Activated CD8-positive, alpha-beta memory T cell treated with anti-CD3 and anti-CD28 coated beads, Interleukin-2, amount 50 U/mL, for 4 hours (primary cell): ENCODE measurements at places on chromosomes 12 and 14.

GRCh38 chr14:39033371-39033770 lies 69.7 kb downstream of the SEC23A start:
- no peak for DNase-seq

GRCh38 chr12:87142342-87142741 lies 886.2 kb upstream of the MGAT4C start:
- no peak for DNase-seq

DNA sequence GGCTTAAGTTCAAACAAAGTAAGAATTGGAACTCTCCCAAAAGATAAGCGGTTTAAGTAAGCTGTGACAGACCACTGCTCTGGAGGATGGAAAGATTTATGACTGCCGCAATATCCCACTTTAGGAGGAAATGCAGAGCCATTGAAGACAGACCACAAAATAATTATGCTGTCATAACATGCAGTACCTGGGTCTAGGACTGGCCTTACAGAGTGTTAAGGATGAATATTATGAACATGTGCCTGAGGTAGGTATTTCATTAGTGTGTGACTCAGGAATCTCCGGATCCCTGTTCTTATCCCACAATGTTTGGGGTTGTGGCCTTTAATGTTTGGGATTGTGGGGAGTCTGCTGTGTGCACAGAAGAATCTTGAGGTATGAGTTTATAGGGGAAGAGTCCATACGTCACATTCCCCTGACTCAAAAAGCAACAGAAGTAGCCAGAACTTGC lies 114.9 kb downstream of the SAMD4A start:
- no peak for DNase-seq

GRCh38 chr12:7113389-7113871 lies 4.4 kb upstream of the C1RL start:
- no peak for DNase-seq

- no peak for DNase-seq
These were observed at the start of gene SLCO1C1 for GRCh38 chr12:20695232-20695631. TSS of gene SLCO1C1 (plus strand) at chr12:20695332. CDS start at chr12:20699577, 4,245 bp downstream.

DNA sequence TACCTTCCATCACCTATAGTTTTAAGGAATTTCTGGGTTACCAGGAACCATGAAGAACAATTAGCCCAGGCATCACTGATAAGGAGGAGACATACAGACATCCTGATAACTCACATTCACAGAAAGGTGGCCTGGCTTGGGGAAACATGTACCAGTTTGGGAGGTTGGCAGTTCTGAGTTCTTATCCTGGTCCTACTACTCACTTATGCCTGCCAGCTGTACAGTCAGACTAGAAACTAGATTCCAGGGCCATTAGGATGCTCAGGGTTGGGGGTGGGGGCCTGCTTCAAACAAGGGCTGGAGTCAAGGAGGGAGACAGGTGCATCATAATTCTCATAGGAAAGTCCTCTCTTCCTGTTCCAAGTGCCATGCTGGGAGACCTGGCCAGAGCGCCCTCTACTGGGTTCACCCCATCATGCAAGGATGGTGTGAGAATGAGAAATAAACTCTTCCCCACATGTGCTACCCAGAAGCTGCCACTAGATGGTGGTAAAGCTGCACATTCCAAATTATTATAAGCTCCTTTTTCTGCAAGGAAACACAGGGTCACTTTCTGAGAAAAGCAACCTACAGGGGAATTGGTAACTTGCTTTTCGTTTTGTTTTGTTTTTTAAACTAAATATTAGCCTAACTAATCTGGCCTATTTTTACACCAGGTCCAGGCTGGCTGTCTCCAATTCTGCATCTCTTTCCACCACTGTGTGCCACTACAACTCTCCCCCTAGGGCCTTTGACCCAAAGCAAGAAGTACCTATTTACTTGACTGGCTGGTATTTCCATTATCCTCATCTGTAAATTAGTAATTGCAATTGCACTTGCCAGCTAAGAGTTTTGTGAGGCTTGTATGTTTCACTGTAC lies 14.5 kb downstream of the OAS2 start:
- peak; percentile 19 for DNase-seq

DNA sequence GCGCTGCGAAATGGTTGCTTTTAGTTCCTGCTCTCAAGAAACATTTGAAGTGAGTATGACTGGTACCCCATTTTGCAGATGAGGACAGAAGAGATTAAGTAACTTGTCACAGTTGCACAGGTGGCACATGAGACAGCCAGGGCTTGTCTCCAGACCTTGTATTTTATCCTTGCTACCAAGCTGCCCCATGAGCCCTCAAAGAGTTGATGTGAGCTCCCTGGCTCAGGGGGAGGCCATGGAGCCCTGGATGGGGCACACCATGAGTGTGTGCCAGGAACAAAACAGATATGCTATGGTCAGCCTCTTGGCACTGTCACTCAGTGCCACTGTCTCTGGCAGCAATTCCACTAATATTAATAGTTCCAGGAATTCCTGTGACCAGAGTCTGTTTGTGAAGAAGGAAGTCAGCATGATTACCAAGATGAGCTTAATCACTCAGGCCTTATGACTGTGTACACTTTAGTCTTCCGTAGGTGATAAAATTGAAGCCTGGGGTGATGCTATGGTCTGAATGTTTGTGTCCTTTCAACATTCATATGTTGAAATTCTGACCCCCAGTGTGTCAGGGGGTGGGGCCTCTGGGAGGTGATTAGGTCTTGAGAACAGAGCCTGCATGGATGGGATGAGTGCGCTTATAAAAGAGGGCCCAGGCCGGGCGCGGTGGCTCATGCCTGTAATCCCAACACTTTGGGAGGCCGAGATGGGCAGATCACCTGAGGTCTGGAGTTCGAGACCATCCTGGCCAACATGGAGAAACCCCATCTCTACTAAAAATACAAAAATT lies 806.8 kb downstream of the AACS start:
- no peak for DNase-seq

GRCh38 chr12:111445726-111446581 lies 40.2 kb downstream of the SH2B3 start:
- no peak for DNase-seq

DNA sequence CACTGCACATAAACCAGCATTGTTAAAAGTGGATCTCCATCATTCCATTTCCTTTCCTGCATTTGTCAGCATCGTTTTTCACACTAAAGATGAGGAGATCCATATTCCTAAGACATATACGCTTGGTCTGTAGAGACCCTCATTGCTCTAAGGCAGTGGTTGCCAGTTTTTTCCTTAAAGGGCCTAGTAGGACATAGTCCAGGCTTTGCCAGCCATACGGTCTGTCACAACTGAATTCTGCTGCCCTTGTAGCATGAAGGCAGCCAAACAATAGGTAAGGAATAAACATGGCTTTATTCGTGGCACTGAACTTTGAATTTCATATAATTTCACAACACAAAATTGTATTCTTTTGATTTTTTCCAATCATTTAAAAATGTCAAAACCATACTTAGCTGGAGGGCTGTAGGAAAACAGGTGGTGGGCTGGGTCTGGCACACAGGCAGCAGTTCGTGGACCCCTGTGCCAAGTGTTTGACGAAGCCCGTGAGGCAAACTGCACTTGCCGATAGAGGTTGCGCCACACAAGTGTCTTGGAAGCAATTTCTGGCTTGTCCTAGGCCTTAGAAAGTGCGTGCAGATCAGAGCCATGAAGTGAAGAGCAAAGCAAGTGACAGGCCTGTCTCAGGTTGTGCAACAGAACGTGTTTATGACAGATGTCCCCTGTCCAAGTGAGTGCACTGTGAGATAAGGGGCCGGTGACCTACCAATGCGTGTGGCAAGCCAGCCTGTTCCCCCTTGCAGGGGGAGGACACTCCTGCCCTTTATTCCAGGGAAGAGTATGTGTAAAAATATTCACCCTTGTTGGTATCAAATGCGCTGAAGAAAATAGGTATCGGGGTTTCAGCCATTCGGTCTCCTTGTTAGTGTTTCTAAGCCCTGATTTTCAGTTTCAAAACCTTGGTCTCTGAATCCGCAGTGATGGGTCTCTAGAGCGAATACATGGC lies 916 bp upstream of the CHPT1 start:
- peak; percentile 15 for DNase-seq

- no peak for DNase-seq
These were observed 20.7 kb upstream of the TMEM106C start for GRCh38 chr12:47942614-47943225.

GRCh38 chr12:88985011-88985410 lies 367.3 kb downstream of the DUSP6 start:
- DNase-seq, result no peak

GRCh38 chr12:118073768-118074167 lies 12.8 kb upstream of the WSB2 start:
- no peak for DNase-seq

GRCh38 chr12:2190896-2191533 lies 138.2 kb downstream of the CACNA1C start:
- DNase-seq, result no peak

GRCh38 chr14:105180592-105181548 lies at the start of gene NUDT14:
TSS of gene NUDT14 (minus strand) at chr14:105181312. CDS start at chr14:105181209, 103 bp downstream.
- peak; percentile 86 for DNase-seq

DNA sequence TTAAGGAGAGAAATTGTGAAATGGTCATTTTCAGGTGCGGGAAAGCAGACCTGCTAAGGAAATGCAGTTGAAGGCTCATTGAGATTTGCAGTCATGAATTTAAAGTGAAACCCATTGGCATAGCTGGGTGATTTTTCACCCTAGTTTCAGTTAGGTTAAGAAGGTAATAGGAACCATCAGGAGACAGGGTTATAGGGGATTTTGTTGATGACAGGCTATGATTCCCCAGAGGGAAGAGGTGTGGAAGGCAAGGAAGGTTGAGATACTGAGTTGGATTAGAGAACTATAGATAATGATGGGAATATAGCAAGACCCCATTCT lies 22.7 kb upstream of the BMAL2 start:
- no peak for DNase-seq

DNA sequence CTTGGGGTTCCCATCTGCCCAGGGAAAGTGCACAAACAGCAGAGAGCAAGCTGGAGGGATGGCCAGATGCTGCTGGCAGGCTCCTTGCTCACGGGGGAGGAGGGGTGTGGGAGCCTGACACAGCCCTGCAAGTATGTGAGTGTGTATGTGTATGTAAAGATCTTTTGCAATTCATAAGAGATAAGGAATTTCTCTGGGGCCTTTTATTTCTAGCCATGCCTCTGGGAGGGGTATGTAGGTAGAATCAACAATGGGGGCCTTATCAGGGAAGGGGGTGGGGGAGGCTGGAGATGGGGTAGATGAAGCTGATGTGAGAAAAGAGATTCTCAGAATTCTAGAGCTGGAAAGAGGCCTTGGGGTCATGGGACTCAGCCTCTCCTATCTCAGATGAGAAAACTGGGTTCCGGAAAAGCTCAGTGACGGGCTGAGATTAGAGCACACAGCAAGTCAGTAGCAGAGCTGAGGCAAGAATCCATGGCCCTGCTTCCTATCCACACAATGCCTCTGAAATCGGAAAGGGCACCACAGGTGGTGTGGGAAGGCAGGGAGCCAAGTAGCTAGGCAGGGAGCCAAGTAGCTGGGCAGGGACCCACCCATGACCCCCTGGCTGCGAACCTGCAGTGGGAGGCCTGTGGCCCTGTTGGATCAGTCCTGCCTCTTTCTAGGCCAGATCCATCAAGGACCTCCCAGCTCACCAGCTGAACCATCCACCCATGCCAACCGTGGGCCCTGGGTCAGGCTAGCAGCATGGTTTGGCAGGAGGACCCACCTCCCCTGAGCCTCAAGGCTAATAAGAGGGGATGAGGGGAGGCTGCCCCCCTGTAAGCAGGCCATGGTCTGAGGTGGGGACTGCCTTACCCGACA lies 54.7 kb downstream of the PLEKHG3 start:
- DNase-seq, result no peak

GRCh38 chr12:110280392-110280778 lies 662 bp upstream of the ATP2A2 start:
- DNase-seq, result peak; percentile 64

- no peak for DNase-seq
These were observed 480.2 kb upstream of the PRICKLE1 start for GRCh38 chr12:43069768-43070221.

DNA sequence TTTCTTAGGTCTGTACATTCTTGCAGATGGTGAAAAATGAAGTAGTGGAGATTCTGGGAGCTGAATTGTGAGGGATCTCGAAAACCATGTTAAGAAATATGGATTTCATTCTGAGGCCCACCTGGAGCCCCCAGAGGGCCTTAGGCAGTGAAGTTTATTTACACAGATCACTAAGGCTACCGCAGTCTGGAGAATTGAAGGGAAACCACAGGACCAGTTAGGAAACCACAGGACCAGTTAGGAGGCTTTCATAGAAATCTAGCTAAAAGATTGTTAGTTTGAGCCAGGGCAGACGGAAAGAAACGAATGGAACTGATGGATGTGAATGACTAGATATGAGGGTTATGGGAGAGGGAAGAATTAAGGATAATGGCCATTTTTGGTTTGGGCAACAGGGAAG lies 7.2 kb downstream of the CBLN3 start:
- no peak for DNase-seq

GRCh38 chr12:29691161-29691854 lies 92.4 kb downstream of the TMTC1 start:
- DNase-seq, result no peak

GRCh38 chr14:26765768-26766520 lies 168.1 kb upstream of the NOVA1 start:
- DNase-seq, result no peak

DNA sequence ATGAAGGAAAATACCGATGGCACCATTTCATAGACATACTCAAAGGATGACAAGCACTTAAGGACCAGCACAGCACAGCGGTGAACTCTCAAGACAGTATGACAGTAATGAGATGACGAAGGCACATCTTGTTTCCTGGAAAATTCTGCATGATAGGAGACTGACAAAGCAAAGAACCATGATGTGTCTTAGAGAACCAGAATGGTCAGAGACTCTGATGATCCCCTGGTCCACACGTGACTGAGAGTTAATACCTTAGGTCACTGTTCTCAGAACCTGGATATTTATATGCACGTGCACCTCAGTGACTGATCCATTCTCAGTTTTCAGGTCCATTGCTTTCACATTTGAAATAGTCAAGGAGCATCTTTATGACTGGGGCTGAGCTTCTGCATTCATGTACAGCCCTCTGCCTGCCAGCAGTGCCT lies 35.3 kb downstream of the PROX2 start:
- no peak for DNase-seq

DNA sequence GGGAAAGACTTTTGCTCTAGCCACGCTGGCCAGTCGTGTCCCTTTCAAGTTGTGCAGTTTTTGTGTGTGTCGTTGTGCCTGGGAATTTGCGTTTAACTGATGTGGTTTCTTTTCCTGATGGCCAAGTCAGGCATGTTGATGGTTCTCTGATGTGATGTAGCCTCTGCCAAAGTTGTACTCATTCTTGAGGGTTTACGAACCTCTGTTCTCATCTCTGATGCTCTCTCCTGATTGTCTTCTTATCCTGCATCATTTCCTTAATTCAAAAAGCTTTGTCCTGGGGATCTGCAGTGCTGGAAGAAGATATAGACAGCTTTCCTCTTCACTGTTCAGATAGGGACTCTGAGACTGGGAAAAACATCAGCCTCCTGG lies 25.4 kb downstream of the CD9 start:
- no peak for DNase-seq

- DNase-seq, result no peak
These were observed 19.6 kb downstream of the NOC4L start for GRCh38 chr12:132163911-132164288.
